ENCODE measurements at places on chromosomes 1 and 21.

DNA sequence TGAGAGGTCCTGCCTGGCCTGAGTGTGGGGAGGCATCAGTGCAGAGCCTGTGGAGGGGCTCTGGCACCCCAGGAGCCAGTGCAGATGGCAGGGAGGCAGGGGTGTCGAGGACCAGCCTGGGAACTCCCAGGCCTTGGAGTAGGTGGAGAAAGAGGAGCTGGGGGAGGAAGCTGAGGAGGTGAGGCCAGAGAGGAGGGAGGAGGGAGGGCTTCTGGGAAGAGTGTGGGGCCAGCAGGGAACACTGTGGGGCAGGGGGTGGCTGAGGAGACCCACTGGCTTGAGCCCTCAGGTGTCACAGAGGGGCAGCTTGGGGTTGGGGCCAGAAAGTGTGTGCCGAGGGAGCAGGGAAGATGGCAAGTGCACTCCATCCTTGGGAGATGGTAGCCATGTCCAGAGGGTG lies 3.8 kb downstream of the COQ8A start:
- no peak for DNase-seq

GRCh38 chr1:54007613-54008012 lies 10.4 kb downstream of the LDLRAD1 start:
- DNase-seq: no peak

DNA sequence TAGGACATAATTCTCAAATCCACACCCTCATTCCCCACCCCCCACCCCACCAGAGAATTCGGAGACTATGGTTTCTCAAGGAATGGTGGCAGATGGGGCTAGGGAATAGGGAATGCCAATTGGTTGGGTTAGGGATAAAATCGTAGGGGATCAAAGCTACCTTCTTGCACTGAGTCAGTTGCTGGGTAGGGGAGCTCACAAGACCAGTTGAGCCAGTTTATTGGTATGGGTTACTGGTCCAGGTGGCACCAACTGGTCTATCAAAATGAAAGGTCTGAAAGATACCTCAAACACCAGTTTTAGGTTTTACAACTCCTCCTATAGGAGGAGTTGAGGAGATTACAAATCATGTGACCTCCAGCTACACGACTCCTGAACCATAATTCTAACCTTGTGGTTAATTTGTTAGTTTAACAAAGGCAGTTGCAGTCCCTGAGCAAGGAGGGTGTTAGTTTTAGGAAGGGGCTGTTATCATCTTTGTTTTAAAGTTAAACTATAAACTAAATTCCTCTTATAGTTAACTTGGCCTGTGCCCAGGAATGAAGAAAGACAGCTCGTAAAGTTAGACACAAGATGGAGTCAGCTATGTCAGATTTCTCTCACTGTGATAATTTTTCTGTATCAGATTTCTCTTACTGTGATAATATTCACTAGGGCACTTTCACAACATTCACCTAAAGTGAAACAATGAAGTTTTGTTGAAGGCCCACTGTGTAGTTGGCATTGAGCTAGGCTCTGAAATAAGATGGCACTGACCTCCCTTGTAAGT lies 2.5 kb downstream of the SHISAL2A start:
- DNase-seq: no peak

- peak; percentile 56 for DNase-seq
Measured at GRCh38 chr1:70358921-70359564, 4.5 kb upstream of the ANKRD13C start.

DNA sequence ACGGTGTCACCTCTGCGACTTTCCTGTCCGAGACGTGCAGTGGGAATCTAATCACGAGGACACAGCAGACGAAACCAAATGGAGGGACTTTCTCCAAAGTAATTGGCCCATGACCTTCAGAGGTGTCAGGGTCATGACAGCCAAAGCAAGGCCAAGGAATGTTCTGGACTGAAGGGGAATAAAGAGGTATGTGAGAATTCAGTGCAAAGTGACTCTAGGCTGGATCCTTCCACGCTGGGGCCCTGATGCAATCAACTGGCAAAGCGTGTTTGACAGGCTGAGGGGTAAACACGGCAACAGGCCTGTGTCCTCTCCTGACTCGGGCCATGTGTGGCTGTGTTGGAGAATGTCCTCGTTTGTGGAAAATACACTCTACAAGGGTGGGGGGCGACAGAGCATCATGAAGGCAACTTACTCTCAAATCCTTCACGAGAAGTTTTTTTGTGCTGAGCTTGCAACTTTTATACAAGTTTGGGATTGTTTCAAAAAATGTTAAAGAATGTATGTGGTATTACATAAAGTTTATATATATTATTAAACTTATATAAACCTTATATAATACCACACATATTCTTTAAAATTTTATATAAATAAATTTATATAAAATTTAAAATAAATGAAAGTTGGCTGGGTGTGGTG lies 1.7 kb downstream of the CFAP74 start:
- no peak for DNase-seq

- DNase-seq: no peak
Measured at GRCh38 chr1:183678819-183679218, 25.7 kb upstream of the APOBEC4 start.

- DNase-seq: no peak
Measured at GRCh38 chr1:74464037-74464436, 48.4 kb downstream of the LRRC53 start.
